ENCODE measurements at places on chromosomes 6 and 20. TPM values are rescaled to one million over a fixed set of nuclear protein-coding genes. Genes with fewer than 3 reads are reported as not detected.

Gene PTCRA
- total RNA-seq = not detected

DNA sequence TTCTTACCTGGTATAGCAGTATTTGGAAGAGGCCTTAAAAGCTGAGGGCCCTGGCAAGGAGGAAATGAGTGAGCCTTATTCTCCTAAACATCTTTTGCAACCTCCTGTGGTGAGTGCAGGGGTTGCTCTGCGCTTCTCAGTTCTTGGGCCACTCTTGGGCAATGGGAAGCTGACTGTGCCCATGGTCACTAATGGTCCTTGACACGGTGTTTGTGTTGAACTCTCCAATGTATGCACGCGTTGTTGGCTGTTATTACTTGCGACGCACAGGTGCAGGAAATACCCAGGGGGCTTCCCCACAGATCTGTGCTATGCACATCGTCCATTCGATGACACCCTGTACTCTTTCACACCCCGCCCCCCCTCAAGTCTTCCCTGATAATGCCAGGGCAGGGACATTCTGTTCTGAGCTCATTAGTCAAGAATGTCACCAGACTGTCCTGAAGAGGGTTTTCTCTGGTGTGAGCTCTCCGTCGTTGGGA is 79.7 kb downstream of the EDN1 start:
- DNase-seq = no peak

Gene SPDEF
- total RNA-seq = not detected

GRCh38 chr6:75363304-75363703 is 78.7 kb upstream of the TMEM30A start:
- DNase-seq = no peak

Gene PRICKLE4
- not detected for total RNA-seq

- no peak for DNase-seq
Measured at GRCh38 chr20:49426873-49427272, 55.6 kb downstream of the KCNB1 start.

Measured in activated CD4-positive, alpha-beta T cell treated with anti-CD3 and anti-CD28 coated beads, Interleukin-2, amount 10 ng/mL, durations not matched to agents 7 days and 5 days (primary cell).